ENCODE measurements at places on chromosomes 7 and 10. TPM values are rescaled to one million over a fixed set of nuclear protein-coding genes. Genes with fewer than 3 reads are reported as not detected.

The OR2A1 gene
- not detected for total RNA-seq

The CDNF gene
- 4.5 TPM for total RNA-seq

The SRI gene
- total RNA-seq = 48.9 TPM

The METTL27 gene
- 1.2 TPM for total RNA-seq

GRCh38 chr10:51117794-51118193, 43.5 kb downstream of the PRKG1 start:
- no peaks in the 10 kb centered on the region for H3K36me3 ChIP-seq
- peaks cover 24% of the 10 kb centered on the region for H3K4me1 ChIP-seq
- DNase-seq = peak; percentile 32
- H3K27me3 ChIP-seq = no peaks in the 10 kb centered on the region

GRCh38 chr10:119211176-119211575, 3.8 kb downstream of the GRK5 start:
- DNase-seq = no peak
- H3K4me3 ChIP-seq = peak overlapping the region; percentile 93
- no peaks in the 10 kb centered on the region for H3K27me3 ChIP-seq
- H3K36me3 ChIP-seq = no peaks in the 10 kb centered on the region

- no peaks in the 10 kb centered on the region for H3K36me3 ChIP-seq
- H3K27ac ChIP-seq = no peak overlapping the region
- no peaks in the 10 kb centered on the region for H3K27me3 ChIP-seq
- no peaks in the 10 kb centered on the region for H3K4me1 ChIP-seq
- DNase-seq = no peak
Observed at GRCh38 chr10:59700709-59701108, 8.9 kb downstream of the SLC16A9 start.

GRCh38 chr10:30034433-30035137, 24.8 kb downstream of the JCAD start:
- H3K27me3 ChIP-seq = no peaks in the 10 kb centered on the region
- H3K4me1 ChIP-seq = peaks cover 14% of the 10 kb centered on the region
- H3K4me3 ChIP-seq = no peak overlapping the region

DNA sequence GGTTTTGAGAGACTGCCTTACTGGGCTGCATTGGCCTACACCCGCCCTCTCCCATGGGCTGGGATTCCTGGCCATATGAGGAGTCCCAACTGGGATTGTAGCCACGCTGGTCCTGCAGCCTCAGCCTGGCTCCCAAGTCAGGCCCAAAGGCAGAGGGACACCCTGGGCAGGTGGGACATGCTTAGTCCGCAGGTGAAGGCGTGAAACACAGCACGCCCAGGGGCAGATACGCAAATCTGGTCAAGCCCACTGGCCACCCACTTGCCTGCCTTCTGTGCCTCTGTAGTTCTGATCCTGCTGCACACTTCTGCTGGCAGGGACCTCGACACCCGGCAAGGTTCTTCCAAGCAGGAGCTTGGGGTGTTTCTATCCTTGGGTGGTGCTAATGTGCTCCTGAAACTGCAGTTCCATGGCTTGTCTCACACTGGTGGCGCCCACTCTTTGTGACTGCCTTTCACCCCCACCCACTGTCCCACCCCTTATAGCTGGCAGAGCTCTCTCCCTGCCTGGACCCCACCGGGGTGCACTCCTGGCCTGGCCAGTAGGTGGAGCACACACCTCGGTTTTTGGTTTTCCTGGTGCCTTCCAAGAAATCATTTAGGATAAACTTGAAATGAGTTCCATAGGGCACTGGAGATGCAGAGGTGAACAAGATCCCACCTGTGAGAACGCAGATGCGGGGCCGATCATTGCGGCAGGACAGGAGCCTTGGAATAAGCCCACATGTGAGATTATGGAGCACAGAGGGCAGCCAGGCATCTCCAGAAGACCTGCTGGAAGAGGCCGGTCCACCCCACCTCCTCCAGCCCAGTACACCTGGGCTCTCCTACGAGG, 47.9 kb downstream of the MKI67 start:
- H3K4me1 ChIP-seq = no peaks in the 10 kb centered on the region
- H3K27ac ChIP-seq = no peak overlapping the region
- DNase-seq = no peak
- H3K4me3 ChIP-seq = no peak overlapping the region
- H3K36me3 ChIP-seq = no peaks in the 10 kb centered on the region
- H3K27me3 ChIP-seq = no peaks in the 10 kb centered on the region

GRCh38 chr7:47669901-47670384, 88.0 kb upstream of the TNS3 start:
- H3K4me3 ChIP-seq = no peak overlapping the region
- DNase-seq = no peak
- no peaks in the 10 kb centered on the region for H3K36me3 ChIP-seq
- H3K4me1 ChIP-seq = no peaks in the 10 kb centered on the region

GRCh38 chr7:21923658-21924057, 22.0 kb downstream of the CDCA7L start:
- no peaks in the 10 kb centered on the region for H3K27me3 ChIP-seq
- DNase-seq = no peak
- no peaks in the 10 kb centered on the region for H3K36me3 ChIP-seq
- peak overlapping the region; percentile 6 for H3K27ac ChIP-seq

DNA sequence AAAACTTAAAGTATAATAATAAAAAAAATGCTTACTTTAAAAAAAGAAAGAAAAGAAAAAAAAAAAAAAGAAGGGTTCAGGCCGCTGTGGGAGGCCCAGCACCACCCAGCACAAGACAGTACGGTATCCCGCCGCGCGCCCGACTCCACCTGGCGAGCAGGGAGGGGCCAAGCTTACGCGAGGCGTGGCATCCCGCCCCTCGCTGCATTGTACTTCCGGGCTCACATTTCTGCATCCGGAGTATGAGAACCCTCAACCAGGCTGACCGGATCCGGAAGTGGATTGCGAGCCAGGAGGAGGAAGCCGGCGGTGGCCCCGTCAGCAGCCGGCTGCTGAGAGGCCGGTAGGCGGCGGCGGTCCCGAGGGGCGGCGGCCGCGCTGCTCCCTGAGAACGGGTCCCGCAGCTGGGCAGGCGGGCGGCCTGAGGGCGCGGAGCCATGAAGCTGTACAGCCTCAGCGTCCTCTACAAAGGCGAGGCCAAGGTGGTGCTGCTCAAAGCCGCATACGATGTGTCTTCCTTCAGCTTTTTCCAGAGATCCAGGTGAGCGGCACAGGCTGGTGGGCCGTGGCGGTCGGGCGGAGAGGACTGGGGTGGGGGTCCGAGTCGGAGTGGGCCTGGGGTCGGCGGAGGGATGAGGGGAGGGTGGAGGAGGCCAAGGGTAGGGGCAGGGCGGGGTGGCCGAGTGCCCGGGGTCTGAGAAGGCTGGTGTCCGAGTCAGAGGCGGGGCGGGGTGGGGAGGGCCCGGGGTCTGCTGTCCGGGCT, at the start of gene YKT6:
TSS of gene YKT6 (plus strand) at position 280 of the 763 bp plus-strand sequence. CDS start at position 438, 158 bp downstream.
- no peaks in the 10 kb centered on the region for H3K27me3 ChIP-seq
- peak within 1 kb of the TSS; percentile 83 for H3K4me3 ChIP-seq
- H3K27ac ChIP-seq = no peak within 1 kb of the TSS
- peaks cover 18% of the 10 kb centered on the region for H3K4me1 ChIP-seq
- DNase-seq = peak; percentile 95
- peaks cover 6% of the 10 kb centered on the region for H3K36me3 ChIP-seq

DNA sequence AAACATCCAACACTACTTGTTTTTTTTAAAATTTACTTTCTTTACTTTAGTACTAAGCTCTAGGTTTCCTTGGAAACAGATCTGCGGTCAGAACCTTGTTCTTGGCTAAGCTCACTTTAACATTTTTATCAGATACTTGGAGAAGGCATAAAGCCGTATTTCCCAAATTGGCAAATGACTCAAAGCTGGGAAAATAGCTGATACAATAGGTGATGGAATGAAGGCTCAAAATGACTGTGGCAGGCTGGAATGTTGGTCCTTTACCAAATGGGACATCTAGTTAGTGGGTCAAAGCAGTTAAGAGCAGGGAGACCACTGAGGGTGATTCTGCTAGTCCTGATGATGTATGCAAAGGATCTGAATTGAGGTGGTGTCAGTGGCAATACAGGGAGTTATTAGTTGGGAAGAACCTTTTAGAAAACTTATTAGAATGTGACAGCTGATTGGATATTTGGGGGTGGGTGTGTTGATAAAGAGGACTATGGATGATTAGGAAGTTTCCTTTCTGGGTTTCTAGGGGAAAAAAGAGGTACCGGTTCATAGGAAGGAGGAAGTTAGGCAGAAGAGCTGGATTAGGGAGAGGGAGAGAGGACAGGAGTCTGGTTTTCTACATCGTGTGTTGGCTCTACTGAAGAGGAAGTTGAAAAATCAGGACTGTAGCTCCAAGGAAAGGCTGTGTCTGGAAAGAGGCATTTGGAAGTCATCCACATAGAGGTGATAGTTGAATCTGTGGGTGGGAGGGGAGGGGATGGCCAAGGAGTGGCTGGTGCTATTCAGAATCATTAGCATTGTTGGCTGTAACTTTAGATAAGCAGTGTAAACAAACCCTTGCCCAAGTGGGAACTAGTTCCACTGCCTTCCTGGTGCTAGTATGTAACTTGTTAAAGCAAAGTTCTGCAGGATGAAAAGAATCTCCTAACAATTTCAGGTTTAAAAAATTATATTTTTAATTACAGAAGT, 13.1 kb downstream of the PLCE1 start:
- H3K4me1 ChIP-seq = no peaks in the 10 kb centered on the region
- no peak overlapping the region for H3K4me3 ChIP-seq
- H3K27me3 ChIP-seq = no peaks in the 10 kb centered on the region
- peak overlapping the region; percentile 71 for H3K27ac ChIP-seq
- H3K36me3 ChIP-seq = no peaks in the 10 kb centered on the region

DNA sequence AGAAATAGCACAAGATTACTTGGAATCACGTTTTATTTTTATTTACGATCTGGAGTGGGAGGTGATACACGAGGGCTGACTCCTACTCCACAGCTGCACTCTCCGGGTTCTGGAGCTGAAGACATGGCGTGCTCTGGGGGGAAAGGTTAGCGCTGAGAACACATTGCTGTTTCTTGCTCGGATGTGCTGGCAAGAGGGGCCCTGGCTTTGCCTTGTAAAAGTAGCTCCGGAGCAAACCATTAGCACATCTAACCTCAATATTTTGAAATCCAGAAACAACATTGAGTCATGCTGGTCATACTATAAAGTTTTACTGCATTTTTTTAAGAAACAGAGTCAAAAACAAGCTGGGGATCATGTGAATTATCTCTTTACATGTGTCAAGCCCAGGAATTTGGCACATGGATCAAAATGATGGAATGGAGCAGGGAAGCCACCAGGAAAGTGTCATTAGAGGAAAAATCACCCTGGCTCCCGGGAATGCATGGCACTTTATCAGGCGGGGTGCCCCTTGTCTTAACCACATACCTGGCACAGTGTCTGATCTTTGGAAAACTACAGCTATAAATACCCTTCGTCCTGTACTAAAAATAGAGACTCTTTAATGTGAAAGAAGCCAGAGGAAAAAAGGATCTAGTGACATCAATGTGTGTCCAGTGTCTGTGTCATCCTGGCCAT, 31.6 kb upstream of the LYZL1 start:
- peak; percentile 61 for DNase-seq
- H3K36me3 ChIP-seq = no peaks in the 10 kb centered on the region
- H3K4me1 ChIP-seq = peaks cover 39% of the 10 kb centered on the region
- no peak overlapping the region for H3K4me3 ChIP-seq
- peak overlapping the region; percentile 76 for H3K27ac ChIP-seq
- H3K27me3 ChIP-seq = no peaks in the 10 kb centered on the region

- H3K4me3 ChIP-seq = no peak overlapping the region
- H3K27me3 ChIP-seq = no peaks in the 10 kb centered on the region
- no peak for DNase-seq
- no peak overlapping the region for H3K27ac ChIP-seq
- H3K36me3 ChIP-seq = no peaks in the 10 kb centered on the region
- H3K4me1 ChIP-seq = no peaks in the 10 kb centered on the region
Observed at GRCh38 chr10:37754538-37755323, 102.7 kb downstream of the ZNF248 start.

DNA sequence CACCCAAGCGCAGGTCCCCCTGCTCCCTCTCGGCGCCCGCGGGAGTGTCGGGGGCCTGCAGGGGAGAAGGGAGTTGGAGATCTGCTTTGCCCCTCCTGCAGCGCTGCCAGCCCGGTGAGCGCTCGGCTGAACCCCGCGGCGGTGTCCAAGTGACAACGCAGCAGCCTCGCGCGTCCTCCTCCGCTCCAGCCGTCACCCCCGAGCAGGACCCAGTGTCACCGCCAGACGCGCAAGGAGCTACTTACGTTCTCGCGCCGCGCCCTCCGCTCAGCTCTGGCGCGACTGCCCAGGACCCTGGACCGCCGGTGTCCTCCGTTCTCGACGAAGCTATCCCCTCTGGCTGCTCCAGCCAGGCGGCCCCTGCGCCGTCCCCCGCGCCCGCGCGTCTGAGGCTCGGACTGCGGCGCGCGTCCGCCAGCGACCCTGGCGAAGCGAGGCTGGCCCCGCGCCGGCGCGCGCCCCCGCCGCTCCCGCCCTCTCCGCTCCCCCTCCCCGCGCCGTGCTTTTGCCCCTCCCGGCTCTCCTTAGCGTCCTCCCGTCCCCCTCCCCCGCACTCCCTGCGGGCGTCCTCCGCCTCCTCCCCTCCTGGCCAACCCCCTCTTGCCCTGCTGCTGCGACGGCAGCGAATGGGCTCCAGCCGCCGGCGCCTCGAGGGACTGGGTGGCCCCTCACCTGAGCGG, at the start of gene NRCAM:
TSS of gene NRCAM (minus strand) at position 439 of the 680 bp plus-strand sequence. CDS start 216,372 bp downstream, outside the sequence.
- H3K27ac ChIP-seq = no peak within 1 kb of the TSS
- no peaks in the 10 kb centered on the region for H3K36me3 ChIP-seq
- peaks cover 18% of the 10 kb centered on the region for H3K4me1 ChIP-seq
- no peak for DNase-seq
- H3K27me3 ChIP-seq = peaks cover 20% of the 10 kb centered on the region

DNA sequence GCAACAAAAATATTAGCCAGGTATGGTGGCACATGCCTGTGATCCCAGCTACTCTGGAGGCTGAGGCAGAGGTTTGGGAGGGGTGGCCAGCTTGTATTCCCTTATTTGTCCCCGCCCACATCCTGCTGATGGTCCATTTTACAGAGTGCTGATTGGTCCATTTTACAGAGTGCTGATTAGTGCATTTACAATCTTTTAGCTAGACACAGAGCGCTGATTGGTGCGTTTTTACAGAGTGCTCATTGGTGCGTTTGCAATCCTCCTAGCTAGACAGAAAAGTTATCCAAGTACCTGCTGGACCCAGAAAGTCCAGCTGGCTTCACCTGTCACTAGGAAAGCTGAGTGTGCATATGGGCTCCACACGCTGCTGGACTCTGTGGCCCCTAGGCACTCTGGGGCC, 40.0 kb upstream of the RASGEF1A start:
- no peaks in the 10 kb centered on the region for H3K27me3 ChIP-seq
- no peak for DNase-seq
- H3K36me3 ChIP-seq = no peaks in the 10 kb centered on the region
- no peak overlapping the region for H3K27ac ChIP-seq
- no peak overlapping the region for H3K4me3 ChIP-seq

- H3K4me3 ChIP-seq = no peak overlapping the region
- no peak for DNase-seq
- no peaks in the 10 kb centered on the region for H3K4me1 ChIP-seq
- no peaks in the 10 kb centered on the region for H3K27me3 ChIP-seq
Observed at GRCh38 chr10:1499359-1499957, 237.9 kb downstream of the ADARB2 start.

GRCh38 chr10:116043304-116043703, 229.7 kb downstream of the GFRA1 start:
- H3K27ac ChIP-seq = no peak overlapping the region
- no peaks in the 10 kb centered on the region for H3K36me3 ChIP-seq
- peaks cover 13% of the 10 kb centered on the region for H3K4me1 ChIP-seq
- no peak for DNase-seq
- no peaks in the 10 kb centered on the region for H3K27me3 ChIP-seq

GRCh38 chr7:99944497-99945070, 15.2 kb upstream of the GJC3 start:
- H3K4me3 ChIP-seq = no peak overlapping the region
- H3K27ac ChIP-seq = no peak overlapping the region
- H3K36me3 ChIP-seq = no peaks in the 10 kb centered on the region
- no peak for DNase-seq
- H3K27me3 ChIP-seq = no peaks in the 10 kb centered on the region

Measured in heart left ventricle (tissue), 16 donors.